ENCODE measurements at places on chromosomes 2 and 18. TPM values are rescaled to one million over a fixed set of nuclear protein-coding genes. Genes with fewer than 3 reads are reported as not detected.

REG3A gene
- total RNA-seq = not detected

UBXN2A gene
- total RNA-seq = 13.1 TPM

C2orf78 gene
- not detected for total RNA-seq

GALNT14 gene
- 1.7 TPM for total RNA-seq

CACNB4 gene
- 0.17 TPM for total RNA-seq

Data from dermis blood vessel endothelial cell (primary cell).